Left colon (tissue), 2 donors: ENCODE measurements at places on chromosomes 16 and 17. TPM values are rescaled to one million over a fixed set of nuclear protein-coding genes. Genes with fewer than 3 reads are reported as not detected.

DNA sequence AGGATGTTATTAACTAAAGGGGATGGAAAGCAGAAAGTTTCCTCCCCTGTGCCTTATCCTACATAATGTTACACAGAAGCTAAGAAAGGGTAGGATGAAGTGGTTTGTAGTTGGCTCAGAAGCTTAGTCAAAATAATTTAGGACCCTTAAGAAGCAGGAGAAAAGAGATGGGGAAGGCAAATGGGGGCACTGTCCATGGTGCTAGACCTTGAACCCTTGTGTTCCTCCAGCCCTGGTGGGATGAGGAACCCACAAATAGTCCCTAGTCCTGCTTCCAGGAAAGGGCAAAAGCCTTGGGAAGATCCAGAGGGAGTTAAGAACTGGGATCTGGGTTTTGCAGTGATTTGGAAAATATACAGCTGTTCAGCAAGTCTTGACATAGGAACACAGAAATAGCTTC is 54.5 kb downstream of the SLC5A11 start:
- no peak for DNase-seq

- DNase-seq: no peak
These were observed 81.2 kb downstream of the C16orf95 start for GRCh38 chr16:87235810-87236515.

- no peak for DNase-seq
These were observed 36.4 kb downstream of the MBTPS1 start for GRCh38 chr16:84080378-84080777.

DNA sequence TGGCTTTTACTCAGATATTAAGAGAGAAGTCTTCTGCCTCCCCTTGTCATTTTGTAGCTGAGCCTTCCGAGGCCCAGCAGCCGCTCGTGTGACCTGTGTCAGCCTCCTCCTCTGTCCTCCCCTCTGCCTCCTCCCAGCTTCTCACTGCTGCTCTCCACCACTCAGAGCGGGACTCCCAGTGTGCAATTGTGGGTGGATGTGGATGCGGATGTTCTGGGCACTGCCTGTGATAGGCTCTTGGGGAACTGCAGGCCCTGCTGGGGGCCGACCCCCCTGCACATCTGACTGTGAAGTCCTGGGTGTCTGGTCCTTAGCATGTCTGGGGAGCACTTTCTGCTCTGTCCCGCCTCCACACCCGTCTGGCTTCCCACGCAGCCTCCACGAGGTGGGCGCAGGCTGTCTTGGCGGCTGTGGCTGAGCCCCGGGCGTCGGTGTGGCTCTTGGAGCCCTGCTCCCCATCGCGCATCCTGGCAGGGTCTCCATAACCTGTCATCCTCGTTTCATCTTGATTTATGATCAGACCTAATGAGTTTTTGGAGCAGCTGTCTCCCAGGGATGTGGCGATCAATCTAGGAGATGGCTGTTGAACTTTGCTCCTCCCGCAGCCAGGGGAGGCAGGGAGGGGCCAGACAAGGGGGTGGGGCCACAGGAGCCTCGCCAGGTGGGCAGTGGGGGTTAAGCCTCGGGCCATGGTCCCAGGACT is 28.1 kb downstream of the GRIN2C start:
- DNase-seq: no peak

DNA sequence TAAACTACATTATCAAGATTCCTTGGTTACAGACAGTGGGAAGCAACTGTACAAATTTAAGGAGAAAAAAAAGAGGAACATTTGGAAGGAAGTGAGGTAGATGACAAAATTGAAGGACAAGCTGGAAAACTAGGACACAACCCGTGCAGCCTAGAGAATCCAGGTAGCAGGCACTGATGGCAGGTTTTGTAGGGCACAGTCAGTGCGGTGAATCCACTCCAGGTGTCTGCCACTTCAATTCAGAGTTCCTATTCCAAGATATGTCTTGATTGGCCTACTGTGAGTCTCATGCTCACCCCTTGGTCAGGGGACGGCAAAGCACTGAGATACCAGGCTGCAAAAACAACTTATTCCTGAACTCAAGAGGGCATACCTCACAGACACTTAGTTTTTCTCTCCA is 37.8 kb downstream of the TNRC6C start:
- DNase-seq: no peak

GRCh38 chr16:58076514-58076913 is 51.0 kb downstream of the MMP15 start:
- no peak for DNase-seq

DNA sequence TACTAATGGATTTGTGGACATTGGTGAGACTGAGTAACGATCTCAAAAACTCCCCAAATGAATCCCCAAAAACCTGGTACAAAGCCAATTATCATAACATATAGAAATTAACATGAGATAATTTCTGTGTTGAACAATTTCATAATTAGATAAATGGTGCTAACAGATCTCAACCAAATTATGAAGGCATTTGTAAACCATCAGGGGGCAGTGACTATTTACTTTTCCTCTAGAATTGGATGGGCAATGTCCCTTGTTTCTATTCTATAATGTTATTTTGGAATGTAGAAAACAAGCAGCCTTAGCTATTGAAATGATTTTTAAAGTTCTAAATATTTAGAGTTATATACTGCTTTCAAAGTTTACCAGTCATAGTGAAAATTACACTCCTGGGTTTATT is 57.8 kb downstream of the MYH10 start:
- DNase-seq: no peak

- DNase-seq: no peak
These were observed 455.1 kb downstream of the KIF2B start for GRCh38 chr17:54277868-54278267.

GRCh38 chr16:21989751-21990150 is 11.2 kb downstream of the PDZD9 start:
- no peak for DNase-seq

GRCh38 chr17:41392278-41392677 is 5.1 kb downstream of the KRT31 start:
- DNase-seq: no peak

The RUNDC3A gene
- total RNA-seq: 0.46 TPM

DNA sequence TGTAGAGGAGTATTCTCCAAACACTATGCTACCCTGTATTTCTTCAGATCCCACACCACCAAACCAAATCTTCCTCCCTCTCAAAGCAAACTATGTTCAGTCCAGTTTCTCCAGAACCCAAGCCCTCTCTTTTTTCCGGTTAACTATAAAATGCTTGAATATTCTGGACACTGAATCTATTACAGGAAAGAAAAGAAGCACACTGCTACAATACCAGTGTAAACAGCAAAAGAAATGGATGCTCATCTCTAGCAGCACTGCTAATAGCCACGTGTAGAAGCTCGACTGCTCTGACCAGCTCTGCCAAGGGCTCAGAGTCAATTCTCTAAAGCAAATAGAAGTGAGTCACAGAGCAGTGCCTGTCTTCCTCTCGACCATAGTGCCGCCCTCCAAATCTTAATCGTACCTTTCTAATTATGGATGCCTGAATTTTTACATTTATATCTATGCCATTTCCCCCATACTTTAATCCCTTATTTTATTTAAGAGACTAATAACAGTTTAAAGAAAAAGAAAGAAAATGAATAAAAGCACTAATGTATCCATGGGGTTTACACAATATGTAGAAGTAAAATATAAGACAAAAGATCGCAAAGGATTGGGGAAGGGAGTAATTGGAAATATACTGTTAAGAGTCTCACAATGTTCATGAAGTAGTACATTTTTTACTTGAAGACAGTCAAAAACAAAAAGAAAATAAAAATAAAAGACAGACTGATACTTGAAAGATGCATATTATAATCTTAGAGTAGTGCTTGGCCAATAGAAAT is 154.5 kb downstream of the PARN start:
- no peak for DNase-seq

The OR1D5 gene
- not detected for total RNA-seq

The CD300E gene
- not detected for total RNA-seq

GRCh38 chr17:30476726-30477082 is 504 bp upstream of the GOSR1 start:
- DNase-seq: no peak

GRCh38 chr16:9092282-9092977 is 986 bp downstream of the HAPSTR1 start:
- DNase-seq: peak; percentile 70

GRCh38 chr16:70686376-70687101 is 686 bp upstream of the MTSS2 start:
- no peak for DNase-seq

The ZG16B gene
- 50.0 TPM for total RNA-seq

DNA sequence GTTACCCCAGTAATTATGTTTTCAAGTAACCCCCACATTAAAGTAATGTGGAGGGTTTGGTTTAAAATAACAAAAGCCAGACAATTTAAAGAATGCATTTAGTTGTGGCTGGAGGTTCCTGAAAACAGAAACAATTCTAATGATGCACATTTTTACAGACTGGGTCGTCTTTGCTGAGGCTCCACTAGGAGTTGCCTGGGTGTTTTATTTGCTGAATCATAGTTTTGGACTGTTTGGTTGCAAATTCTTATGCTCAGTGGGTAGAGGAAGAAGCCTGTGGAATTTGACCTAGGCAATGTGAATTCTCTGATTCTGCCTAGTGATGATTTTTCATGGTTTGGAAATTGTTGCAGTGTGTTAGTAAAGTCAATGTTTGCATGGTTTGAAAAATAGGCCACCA is 16.3 kb downstream of the SHISA9 start:
- no peak for DNase-seq

- DNase-seq: peak; percentile 80
These were observed 53.3 kb upstream of the BCAR1 start for GRCh38 chr16:75304521-75305363.

GRCh38 chr17:4577386-4577993 is 6.8 kb upstream of the SMTNL2 start:
- no peak for DNase-seq

The MT1H gene
- 3.3 TPM for total RNA-seq

The KRT26 gene
- not detected for total RNA-seq

- no peak for DNase-seq
These were observed 15.0 kb downstream of the SKA2 start for GRCh38 chr17:59139939-59140338.

DNA sequence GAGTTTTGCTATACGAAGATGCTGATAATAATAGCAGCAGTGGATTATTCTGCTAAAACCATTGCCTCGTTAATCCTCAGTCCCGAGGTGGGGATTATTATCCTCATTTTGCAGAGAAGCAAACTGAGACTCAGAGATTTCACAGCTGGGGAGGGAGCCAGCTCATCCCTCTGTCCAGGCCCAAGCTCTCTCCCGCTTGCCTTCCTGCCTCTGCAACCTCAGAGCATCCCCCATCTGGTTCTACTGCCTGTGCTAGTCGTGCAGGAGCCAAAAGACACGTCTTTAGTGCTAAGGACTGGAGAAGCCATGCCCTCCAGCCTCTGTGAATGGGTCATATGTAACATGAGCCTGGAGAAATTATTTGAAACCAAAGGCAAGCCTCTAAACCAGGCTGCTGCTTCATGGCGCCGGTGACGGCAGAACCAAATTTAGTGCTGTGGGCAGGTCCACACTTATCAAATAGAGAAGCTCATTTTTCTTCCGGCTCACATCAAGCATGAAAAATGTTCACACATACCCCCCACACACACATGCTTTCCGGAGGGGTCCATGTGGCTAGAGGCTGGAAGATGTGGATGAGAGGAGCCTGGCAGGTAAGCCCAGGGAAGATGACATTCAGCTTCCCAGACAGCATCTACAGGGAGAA is 13.5 kb downstream of the MAPT start:
- DNase-seq: no peak

- no peak for DNase-seq
These were observed 1.5 kb upstream of the MARCHF10 start for GRCh38 chr17:62809656-62810055.
